Dermis blood vessel endothelial cell (primary cell): ENCODE measurements at places on chromosomes 7 and 10.

DNA sequence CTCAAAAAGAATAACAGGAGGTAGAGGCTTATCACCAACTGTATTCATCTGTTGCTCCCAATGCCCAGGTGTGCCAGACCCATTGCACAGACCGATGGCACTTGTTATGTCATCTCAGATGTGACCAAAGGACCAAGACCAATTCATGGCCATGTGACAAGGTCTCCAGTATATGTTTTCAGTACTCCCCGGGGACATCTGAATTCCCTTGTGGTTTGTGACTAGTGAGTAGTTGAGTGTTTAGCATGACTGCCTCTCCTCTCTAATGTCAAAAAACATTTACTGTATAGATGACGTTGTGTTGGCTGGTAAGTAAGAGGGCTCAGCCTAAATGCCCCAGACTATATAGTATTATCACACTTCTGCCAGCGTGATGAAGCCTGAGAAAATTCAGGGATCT is 202.1 kb upstream of the SMIM30 start:
- no peak for DNase-seq

DNA sequence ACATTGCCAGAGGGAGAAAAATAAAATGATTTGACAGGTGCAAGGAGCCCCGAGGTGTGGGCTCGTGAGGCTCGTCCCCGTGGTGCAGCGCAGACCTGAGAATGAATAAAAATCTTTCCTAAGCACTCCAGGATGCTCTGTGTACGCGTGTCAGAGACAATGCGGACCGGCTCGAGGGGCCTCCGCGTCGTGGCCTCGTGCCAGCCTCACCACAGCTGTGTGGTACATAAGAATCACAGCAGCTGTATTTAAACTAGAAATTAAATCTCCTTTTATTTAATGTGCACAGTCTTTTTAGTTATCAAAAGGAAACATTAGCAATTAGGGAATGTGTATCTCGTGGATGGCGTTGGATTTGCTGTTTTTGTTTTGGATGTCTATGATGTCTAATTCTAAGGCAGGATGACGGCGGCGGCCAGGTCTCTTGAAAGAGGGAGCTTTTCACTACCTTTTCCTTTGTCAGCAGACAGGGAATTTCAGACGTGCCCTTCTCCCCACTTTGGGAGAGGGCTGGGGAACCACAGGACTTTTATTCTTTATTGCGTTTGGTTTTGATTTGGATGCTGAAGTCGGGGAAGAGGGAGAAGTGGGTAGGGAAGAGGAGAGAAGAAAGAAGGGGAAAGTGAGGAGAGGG is 365.3 kb upstream of the SHH start:
- no peak for DNase-seq

DNA sequence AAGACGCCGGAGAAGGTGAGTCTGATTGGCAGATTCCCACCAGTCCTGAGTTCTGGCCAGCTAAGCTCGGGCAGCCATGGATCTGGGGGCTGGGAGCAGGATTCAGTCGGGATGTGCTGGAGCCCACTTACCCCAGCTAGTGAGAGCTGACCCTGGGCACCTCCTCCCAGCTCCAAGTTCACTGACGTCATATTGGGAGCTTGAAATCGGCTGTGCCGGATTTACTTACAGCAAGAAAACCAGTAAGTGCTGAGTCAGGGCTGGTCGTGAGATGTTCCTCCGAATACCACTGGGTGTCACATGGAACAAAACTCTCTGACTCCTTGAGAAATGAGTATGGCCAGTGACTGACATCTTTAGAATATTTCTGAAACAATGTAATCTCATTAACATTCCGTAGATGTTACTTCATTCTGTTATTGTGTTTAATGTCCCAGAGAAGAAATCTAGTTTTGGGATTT is 621.2 kb downstream of the SDK1 start:
- DNase-seq = peak; percentile 93

DNA sequence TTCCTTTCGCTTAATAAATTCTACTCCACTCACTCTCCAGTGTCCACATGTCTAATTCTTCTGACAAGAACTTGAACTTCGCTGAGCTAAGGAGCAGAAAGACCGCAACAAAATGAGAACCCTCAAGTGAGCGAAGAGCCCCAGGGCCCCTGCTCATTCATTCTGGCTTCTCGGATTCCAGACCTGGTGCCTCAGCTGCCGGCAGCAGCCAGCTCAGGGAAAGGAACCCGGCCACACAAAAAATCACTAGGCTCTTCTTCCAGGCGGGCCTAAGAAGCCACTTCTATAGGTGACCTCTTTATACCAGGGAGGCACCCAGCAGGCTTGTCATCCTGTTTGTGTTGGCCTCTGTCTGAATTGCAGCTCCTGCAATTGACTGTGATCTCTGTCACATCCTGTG is 33.3 kb downstream of the OTUD1 start:
- no peak for DNase-seq

- no peak for DNase-seq
Measured at GRCh38 chr7:158518980-158519632, 68.5 kb downstream of the PTPRN2 start.
